ENCODE measurements at places on chromosomes 7 and 10.

GRCh38 chr7:27204851-27205322 is 5.0 kb upstream of the HOXA13 start:
- DNase-seq: no peak

- DNase-seq: no peak
Measured at GRCh38 chr10:85319826-85320225, 991.4 kb downstream of the CCSER2 start.

DNA sequence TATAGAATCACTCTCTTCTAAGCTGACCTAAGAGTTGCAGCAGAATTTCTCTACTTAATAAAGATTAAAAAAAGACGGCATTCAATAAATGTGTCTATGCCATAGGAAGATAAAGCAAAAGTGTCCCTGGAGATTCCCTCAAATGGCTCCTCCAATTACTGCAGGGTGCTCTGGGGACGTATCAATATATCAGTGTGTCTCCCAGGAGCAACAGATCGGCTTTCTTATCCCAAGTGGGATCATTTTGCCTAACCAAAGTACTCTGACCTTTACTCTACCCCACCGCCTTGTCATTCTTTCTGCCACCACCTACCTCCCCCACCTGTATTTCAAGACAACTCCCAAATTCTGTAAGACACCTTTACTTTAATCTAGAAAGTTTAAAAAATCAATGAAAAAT is 202.0 kb upstream of the SEMA3C start:
- no peak for DNase-seq

DNA sequence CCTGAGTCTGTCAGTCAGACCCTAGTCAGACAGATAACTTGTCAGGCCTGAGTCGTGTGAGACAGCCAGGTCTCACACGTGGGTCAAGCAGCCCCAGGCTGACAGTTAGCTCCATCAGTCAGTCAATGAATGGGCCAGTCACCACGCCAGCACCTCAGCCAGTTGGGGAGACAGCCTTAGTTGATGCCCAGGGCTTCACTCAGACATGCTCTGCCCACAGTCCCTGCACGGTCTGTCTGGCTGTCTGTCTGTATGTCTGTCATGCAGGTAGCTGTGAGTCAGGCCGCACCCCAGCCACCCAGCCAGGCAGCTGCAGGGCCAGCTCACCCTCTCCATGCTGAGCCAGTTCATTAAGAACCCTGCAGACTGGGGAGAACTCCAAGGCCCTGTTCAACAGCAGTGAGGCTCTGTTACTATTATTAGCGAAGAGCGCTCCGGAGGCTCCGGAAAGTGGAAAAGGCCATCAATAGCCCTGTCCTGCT is 141.1 kb upstream of the PCBD1 start:
- DNase-seq: no peak

DNA sequence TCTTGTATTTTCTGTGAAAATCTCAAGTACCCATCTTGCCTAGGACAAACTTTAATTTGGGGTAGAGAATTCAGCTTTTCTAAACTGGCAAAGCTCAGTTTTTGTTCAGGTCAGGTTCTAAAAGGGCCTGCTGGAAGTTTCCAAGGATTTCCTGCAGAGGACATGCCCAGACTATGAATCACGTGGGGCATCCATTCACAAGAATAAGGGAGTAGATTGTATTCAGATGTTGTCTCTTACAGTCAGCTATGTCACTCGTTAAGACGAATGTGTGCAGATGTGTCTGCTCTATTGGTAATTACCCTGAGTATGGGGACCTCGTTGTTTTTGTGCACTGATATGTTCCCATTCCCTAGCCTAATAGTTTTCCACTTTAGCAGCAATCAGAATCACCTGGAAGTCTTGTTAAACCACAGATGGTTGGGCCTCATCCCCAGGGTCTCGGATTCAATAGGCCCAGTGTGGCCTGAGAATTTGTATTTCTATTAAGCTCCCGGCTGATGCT is 81.0 kb upstream of the ITPRID1 start:
- no peak for DNase-seq

DNA sequence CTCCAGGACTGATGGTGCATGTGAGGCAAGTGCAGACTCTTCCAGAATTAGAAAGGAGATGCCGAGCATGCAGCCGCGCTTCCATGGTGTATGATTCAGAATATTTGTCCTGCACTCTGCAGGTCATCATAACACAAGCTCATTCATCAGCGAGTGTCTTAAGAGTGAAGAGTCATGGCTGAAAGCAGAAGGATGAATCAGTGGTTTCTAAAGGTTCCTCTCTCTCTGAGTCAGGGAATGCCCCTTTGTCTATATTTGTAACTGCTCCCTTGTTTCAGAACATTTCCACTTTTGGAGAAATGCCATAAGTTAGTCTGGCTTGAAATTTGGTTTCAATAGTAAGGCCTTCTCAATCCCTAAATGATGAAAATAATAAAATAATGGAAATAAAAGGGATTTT is 52.3 kb downstream of the HECW1 start:
- peak; percentile 6 for DNase-seq

GRCh38 chr7:128244861-128245260 is 3.8 kb downstream of the LEP start:
- no peak for DNase-seq

DNA sequence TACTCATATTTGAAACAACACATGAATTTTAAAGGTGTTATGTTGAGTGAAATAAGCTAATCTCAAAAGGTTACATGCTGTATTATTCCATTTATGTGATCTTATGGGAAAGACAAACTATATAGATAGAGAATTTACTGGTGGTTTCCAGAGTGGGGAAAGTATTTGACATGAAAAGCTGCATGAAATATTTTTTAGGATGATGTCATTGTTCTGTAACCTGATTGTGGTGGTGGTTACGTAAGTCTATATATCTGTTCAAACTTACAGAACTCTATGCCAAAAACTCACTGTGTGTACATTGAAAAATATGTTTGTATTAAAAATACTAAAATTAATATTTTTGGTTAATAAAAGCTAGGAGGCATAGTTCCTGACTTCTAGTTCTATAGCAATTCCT is 453.0 kb downstream of the SORCS3 start:
- DNase-seq: no peak

GRCh38 chr7:22420973-22421635 is 64.2 kb upstream of the RAPGEF5 start:
- no peak for DNase-seq

DNA sequence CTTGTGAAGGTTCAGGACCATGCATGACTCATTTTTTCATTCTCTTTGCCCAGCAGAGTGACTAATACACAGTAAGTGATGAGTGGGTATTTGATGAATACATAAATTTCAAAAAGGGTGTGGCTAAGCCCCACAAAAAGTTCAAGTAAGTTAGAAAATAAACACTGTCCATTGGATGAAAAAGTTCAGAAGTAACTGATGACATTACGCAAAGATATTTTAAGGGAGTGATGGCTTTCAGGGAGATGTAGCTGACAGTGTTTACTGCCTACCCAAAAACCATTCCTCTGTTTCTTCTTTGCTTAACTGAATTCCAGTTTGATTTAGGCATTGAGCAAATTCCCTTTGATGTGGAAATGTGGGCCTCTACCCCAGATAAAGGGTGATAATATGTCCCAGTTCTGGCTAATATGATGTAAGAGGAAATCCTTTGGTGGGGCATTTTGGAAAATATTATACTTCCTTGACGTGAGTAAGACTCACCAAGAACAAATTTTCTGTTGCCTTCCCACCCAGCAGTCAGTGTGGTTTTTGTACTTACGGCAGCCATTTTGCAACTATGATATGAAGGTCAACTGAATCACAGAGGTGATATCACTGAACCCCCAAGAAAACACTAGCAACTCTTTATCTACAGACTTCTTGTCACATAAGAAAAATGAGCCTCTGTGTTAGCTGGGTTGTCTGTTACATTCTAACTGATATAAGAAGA is 29.0 kb upstream of the EBLN1 start:
- DNase-seq: peak; percentile 89

DNA sequence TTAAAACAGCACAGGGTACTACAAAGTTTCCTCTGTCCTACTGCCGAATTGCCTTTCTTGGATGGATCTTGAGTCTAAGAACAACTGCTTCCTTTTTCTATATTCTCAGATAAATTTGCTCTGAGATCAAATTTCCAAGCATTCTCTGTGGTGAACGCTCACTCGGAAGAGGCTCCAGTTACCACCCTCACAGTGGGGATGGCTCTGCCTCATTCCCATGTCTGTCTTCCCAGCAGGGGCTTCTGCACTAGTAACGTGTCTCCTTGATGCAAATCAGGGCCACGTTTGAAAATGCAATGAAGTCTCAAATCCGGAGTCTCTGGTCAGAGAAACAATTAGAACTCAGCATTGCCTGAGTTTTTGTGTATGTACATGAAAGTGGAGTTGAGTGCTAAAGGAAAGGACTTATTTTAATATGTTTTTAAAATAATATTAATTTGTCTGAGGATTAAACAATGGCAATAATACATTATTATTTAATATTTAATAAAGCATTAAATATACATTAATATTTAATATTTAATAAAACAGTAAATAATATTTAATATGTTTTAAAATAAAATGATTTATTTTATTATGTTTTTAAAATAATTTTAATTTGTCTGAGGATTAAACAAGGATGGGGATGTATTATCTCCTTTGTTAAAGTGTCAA is 61.8 kb downstream of the INHBA start:
- no peak for DNase-seq

DNA sequence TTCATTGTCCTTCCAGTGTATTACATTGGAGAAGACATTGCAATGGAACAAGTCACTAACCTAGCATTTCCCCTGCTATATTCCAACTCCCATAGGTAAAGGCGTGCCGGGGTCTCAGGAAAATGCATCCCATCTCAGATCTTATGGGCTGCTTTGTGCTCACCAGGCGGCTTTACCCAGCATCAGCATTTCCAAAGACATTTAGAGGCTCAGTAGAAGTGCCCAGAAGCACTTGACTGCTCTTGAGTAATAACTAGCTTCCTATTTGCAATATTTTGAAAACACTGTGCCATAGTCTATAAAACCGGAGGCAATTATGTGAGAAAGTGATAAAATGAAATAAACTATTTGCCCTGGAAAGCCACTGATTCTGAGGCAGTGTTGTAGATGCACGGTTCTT is 415.0 kb upstream of the NPVF start:
- DNase-seq: no peak

DNA sequence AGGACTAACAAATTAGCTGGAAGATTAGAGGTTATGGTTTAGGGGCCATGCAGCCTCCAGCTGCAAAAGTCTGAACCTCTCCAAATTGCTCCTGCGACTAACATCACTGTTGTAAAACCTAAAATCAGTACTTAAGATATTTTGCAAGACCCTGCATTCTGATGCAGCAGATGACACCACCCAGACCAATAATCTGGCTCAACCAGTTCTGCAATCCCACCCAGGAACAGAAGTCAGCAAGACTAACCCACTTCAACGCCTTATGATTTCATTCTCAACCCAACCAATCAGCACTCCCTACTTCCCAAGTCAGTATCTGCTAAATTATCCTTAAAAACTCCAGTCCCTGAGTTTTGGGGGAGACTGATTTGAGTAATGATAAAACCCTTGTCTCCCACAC is 250.8 kb upstream of the MBL2 start:
- no peak for DNase-seq

GRCh38 chr10:75187961-75188426 is 22.6 kb upstream of the VDAC2 start:
- DNase-seq: peak; percentile 81

DNA sequence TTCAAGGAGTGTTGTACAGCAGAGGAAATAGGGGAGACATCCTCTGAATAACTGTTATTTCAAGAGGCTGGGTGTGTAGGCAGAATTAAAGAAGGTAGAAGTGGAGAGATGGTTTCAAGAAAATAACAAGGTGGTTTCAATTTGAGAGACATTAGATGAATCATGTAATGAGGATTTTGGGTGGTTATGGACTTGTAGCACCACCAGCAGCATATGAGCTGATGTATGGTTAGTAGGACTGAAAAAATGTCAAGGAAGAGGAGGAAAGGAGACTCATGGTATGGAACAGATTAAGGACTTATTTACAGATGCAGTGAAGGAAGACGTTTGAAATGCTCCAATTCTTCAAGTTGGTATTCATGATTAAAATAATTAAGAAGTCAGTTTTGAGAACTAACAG is 166.2 kb downstream of the EXOC4 start:
- DNase-seq: no peak

DNA sequence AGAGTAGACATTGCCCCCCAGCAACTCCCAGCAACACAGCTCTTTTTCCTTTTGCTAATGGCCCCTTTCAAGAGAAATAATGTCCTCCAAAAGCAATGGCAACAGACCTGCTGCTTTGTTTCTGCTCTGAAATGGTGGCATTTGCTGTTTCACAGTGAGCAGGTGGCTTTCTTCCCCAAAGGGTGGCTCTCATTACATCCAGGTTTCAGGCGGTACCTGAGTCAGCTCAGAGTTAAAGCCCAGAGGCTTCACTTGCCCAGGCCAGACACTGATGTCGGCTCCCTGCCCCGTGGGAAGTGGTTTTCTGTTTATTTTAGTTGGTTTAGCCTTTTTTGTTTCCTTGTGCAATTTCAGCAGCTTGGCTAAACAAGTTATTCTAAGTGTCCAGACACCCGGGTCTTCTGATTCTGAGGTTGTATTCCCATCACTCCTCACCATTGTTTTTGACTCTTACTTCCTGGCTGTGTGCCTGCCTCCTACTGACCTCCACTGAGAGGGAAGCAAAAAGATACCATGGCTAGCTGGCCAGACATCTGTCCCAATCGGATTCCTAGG is 7.8 kb upstream of the ATOH7 start:
- no peak for DNase-seq

DNA sequence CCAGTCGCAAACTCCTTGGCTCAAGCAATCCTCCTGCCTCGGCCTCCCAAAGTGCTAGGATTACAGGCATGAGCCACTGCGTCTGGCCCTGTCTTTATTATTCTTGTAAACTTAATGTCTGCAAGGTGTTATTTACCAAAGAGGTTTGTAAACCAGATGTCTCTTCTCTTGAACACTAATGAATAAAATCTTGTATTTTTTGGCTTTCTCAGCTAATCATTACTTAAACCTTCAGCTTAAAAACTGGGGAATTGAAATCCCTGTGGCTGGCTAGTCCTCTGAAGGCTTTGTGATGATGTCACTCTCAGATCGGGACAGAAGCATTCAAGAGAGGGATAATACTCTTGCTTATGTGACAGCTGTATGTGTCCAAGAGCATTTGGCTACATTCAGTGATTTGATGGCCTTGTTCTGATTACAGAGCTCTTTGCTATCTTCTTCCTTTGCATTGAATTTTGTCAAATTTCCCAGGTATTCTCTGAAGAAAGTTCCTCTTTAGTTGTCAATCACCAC is 130.3 kb downstream of the BICC1 start:
- DNase-seq: no peak

DNA sequence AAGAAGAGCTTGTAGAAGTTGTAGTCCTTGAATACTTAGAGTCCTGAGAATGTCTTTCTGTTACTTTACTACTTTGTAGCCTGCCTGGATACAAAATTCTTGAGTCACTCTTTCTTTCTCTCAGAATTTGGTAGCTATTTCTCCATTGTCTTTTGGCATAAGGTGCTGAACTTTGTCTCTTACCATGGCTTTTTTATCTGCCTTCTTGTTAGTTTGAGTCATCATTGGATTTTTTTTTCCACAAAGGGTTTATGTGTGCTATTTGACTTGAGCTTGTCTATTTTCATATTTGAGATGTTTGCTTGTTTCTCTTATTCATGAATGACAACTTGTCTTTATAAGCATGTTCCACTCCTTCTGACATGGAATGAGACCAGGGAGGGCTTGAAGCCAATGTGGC is 74.5 kb upstream of the EXOC6 start:
- DNase-seq: no peak
